ENCODE measurements at places on chromosomes 2 and 18.

DNA sequence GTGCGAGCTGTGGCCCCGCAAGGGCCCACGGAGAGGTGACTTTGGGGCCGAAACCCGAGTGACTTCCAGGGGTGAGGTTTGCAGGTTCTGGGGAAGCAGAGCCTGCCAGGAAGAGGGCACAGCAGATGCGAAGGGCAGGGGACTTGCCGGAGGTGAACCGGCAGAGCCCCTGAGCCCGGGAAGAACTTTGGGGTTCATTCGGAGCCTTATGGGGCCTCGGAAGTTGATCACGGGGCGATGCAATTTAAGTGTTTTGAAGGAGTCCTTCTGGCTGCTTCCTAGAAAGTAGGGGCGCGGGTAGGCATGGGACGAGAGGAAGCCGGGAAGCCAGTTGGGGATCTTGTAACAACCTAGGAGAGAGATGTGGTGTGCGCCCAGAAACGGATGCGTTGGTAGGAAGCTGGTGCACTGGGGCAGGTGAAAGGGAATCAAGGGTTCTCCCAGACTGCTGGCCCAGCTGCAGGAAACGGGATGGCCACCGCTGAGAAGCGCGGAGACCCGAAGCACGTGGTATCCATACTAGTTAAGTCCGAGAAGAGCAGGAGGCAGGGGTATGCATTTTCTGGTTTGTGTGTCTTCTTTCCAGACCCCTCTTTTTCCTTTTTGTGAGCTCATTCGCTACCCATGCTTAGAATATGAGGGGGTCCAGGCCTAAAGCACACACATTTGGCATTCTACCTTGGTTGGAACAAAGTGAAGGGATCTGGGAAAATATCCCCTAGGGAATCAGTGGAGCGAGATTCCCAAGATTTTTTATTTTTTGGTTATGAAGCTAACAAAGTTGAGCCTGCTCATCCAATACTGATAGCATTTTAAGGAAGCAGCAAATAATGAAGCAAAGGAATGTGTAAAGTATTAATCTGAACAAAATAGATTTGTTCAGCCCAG is 758 bp downstream of the SCLY start:
- DNase-seq = peak; percentile 13

DNA sequence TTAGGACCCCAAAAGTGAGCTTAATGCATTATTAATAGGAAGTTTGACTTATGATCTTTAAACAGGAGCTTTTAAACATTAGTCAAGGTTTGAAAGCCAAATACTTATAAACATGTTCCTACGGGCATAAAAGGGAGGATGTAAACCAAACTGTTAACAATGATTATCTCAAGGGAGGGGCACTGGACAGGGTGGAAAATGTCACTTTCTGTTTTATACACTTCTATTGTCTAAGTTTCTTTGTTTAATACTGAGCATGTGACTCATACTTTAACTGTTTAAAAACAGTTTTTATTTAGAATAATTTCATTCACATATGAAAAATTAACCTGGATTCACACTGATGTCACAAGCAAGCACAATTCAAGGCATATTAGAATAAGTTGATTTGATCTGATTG is 18.3 kb upstream of the ITGA6 start:
- DNase-seq = no peak

GRCh38 chr2:67436221-67436620 is 39.1 kb downstream of the ETAA1 start:
- no peak for DNase-seq

- DNase-seq = no peak
These were observed 24.3 kb downstream of the DIS3L2 start for GRCh38 chr2:231985823-231986261.

- DNase-seq = no peak
These were observed 86.6 kb downstream of the TMEM182 start for GRCh38 chr2:102848366-102848839.

DNA sequence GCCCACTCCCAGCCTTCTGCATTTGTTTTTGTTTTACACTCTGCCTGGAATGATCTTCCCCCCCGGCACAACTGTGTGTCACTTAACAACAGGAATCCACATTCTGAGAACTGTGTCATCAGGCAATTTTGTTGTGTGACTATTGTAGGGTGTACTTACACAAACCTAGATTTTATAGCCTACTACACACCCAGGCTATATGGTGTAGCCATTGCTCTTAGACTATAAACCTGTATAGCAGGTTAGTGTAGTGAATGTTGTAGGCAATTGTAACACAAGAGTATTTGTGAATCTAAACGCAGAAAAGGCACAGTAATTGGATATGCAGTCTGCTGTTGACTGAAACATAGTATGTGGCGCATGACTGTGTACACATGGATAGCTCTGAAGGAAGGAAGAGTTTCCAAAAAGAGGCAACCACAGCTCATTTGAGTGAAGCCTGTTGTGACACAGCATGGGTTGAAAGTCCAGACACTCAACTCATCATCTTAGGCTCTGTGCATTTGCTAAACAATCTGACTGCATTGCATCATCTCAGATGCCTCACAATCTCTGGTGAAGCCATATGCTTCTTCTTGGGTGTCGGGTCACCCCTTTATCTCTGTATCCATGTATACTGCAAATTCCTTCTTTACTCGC is 506.6 kb upstream of the SPHKAP start:
- DNase-seq = no peak

- no peak for DNase-seq
These were observed 42.7 kb upstream of the PELI1 start for GRCh38 chr2:64186699-64187605.

GRCh38 chr18:76875390-76876325 is 53.3 kb downstream of the ZNF236 start:
- no peak for DNase-seq

DNA sequence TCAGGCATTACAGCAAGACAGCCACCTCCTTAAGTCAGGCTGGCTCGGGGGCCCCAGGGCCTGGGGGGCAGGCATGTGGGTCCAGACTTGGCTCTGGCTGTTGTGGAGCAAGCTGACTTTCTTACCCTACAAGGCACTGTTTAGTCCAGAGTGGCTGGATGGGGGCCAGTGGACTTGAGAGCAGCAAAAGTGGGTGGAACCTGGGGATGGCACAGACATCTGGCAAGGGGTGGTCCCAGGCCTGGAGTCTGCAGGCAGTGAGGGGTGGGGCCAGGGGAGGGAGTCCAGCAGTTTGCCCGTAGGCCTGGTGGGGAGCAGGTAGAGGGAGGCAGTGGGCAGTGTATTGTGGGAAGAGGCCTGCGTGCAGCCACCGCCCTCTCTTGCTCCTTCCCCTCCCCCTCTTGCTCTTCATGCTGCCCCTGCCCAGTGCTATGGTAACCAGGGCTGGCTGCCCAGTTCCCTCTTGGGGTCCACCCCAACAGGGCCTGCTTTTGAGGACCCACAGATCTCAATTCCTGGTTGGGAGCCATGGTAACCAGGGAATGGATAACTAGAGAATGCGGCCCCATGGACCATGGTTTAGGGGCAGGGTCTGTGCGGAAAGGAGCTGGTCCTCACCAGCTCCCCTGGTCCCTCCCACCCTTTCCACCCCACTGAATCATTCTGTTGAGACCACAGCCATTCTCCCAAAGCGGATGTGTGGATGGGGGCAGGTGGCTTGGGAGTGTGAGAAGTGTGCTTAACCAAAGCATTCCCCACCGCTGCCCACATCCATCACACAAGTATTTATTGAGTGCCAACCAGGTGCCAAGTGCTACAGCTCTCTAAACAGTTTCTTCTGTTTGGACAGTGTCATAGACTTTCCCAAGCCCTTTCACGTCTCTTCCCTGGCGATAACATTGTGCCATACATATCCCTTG is 19.3 kb downstream of the SPEG start:
- DNase-seq = no peak

DNA sequence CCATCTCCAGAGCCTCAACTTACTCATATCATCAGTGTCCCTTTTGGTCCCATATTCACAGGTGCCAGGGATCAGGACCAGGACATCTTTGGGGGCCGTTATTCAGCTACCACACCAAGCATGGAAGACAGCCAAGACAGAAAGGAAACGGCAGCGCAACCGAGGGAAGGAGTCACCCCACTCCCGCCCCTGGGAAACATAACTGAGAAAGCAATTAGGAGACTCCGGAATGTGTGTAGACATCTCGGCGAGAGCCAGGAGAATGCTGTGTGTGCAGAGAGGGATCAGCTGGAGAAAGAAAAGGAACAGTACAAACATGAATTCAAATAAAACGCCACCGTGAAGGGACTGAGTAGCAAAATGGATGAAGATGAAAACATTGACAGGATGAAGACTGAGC is 13.4 kb upstream of the BOK start:
- no peak for DNase-seq

DNA sequence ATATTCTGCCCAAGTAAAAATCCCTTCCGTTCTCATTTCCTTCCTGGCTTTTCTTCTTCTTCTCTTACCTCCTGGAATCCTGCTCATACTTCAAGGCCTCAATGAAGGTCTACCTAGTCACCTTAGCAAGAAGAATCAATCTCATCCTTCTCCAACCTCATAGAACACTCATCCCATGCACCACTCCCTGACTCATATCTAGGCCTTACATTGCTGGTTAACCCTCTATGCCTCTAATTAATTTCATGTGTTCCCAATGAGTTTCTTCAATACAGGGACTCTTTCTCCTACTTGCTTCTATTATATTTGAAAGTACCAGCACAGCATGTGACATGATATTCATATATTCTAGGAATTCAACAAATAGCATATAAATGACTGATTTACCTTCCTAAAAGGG is 63.0 kb downstream of the BCL11A start:
- DNase-seq = no peak

- no peak for DNase-seq
These were observed 329.4 kb downstream of the DLGAP1 start for GRCh38 chr18:4125627-4126230.

- DNase-seq = no peak
These were observed 687.8 kb downstream of the NUP35 start for GRCh38 chr2:183812091-183812490.

- no peak for DNase-seq
These were observed 44.8 kb downstream of the DIPK1C start for GRCh38 chr18:74412116-74412880.

- DNase-seq = no peak
These were observed 67.3 kb upstream of the SH3RF3 start for GRCh38 chr2:109061736-109062135.

GRCh38 chr2:120759543-120760331 is 24.1 kb downstream of the GLI2 start:
- no peak for DNase-seq

GRCh38 chr2:67709835-67710234 is 312.7 kb downstream of the ETAA1 start:
- no peak for DNase-seq

DNA sequence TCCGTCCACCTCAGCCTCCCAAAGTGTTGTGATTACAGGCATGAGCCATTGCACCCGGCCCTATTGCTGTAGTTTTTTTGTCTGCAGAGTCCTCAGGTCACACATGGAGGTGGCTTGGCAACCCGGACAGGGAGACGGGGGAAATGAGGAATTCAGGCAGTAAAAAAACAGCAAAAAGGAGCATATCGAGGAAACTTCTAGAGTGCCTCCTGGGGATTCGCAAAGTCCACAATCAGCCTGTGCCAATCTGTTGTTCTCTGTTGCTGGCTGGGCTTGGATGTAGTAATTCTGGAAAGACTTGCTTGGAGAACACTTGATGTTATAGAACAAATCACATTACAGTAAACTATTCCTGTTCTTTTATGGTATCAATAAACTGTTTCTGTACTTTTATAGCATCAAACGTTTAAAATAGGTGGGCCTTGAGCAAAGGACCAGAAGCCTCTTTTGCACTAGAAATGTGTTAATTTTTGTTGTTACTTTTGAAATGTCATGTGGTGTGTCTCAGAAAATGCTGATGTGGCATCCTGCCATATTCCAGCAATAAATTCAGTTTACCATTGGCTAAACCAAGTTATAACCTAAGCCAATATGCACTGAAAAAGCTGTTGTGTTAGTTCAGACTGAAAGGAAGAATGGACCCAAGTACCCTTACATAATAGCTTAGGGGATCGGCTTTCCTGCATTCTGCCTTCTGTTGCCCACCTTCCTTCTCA is 14.4 kb downstream of the ELAC1 start:
- DNase-seq = no peak

GRCh38 chr2:72718876-72719275 is 107.0 kb downstream of the EXOC6B start:
- no peak for DNase-seq

DNA sequence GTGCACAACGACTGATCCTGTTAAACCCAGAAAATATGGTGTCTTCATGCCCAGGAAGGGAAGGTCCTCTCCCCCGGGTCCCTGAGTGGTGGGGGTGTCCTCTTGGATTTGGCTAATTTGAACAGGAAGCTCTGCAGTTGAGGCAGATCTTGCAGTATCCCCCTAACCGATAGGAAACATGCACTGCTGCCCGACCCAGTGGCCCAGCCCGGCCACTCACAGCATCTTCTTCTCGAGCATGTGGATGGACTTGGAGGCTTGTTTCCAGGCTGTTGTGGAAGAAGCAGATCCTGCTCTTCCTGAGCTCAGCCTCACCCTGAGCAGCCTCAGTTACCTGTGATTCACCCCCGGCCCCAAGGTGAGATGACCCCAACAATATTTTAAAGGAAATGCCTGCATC is 46.4 kb upstream of the ASB1 start:
- no peak for DNase-seq

GRCh38 chr18:68121826-68122225 is 593.1 kb downstream of the TMX3 start:
- DNase-seq = no peak

DNA sequence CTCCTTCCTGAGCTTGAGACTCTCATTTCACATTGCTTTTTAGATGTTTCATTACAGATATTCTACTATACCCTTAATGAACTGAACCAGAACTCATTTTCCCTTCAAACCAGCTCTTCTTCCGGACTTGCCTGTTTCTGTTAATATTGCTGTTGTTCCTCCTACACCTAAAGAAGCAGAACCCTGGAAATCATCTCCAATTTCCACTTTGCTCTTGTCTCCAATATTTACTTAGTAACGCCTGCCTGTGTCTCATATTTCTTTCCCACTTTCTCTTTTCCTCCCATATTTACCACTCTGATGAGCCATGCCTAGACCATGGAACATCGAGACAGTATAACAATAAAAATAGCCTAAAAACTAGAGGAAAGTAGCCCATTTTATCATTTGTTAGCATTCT is 17.9 kb upstream of the GMCL1 start:
- no peak for DNase-seq

- no peak for DNase-seq
These were observed 48.1 kb downstream of the CYTIP start for GRCh38 chr2:157395811-157396210.

GRCh38 chr2:120396013-120396860 is 50.3 kb downstream of the INHBB start:
- no peak for DNase-seq

- no peak for DNase-seq
These were observed 22.2 kb downstream of the LYG1 start for GRCh38 chr2:99278793-99279291.

GRCh38 chr18:44945888-44946401 is 265.3 kb downstream of the SETBP1 start:
- DNase-seq = no peak

GRCh38 chr2:176494949-176495353 is 225.7 kb downstream of the MTX2 start:
- DNase-seq = no peak
